ENCODE measurements at places on chromosomes 3 and 15. TPM values are rescaled to one million over a fixed set of nuclear protein-coding genes. Genes with fewer than 3 reads are reported as not detected.

The PRSS50 gene
- total RNA-seq = not detected

DNA sequence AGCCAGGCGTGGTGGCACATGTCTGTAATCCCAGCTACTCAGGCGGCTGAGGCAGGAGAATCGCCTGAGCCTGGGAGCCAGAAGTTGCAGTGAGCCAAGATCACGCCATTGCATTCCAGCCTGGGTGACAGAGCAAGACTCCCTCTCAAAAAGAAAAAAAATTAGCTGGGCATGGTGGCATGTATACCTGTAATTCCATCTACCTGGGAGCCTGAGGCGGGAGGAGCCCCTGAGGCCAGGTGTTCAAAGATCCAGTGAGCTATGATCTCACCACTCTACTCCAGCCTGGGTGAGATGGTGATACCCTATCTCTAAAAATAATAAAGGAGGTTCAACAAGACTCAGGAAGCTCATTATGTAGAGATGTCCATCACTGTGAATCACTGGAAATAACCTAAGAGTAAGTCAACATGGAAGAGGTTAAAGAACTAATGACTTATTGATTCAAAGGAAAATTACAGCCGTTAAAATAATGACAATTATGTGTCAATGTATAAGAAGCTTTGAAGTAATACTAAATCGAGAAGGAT, 19.8 kb upstream of the RAB7A start:
- DNase-seq = no peak

The C3orf22 gene
- total RNA-seq = not detected

DNA sequence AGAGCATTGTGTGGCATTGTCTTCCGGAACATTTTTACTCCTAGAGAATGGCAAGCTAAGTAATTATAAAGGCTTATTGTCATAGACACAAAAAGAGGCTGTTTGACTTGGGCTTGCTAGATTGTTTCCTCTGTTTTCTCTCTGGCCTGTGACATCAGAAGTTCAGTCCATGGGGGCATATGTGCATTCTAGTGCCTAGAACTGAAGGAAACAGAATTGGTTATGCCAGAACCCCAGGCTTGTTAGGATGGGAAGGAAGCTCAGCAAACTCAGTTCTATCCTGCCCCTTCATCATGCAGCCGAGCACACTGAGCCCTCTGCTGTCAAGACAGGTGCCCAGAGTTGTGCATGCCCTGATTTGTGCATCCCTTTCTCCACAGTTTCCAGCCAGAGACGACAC, 131.3 kb downstream of the PDE8A start:
- DNase-seq = no peak

- DNase-seq = peak; percentile 75
Observed at GRCh38 chr3:9352917-9353752, 9.7 kb upstream of the THUMPD3 start.
